A549 treated with Mapracorat at 1 μM for 4 hours (cell line): ENCODE measurements at places on chromosomes 12 and 14. TPM values are rescaled to one million over a fixed set of nuclear protein-coding genes. Genes with fewer than 3 reads are reported as not detected.

Gene CDK2
- total RNA-seq = 46.7 to 61.3 TPM (median 54.7 TPM) in 5 replicates

Gene SLC10A1
- not detected in 5 replicates for total RNA-seq

Gene DHRS4L2
- total RNA-seq = 25.5 to 34.0 TPM (median 29.6 TPM) in 5 replicates

Gene ARHGEF40
- total RNA-seq = 7.1 to 11.5 TPM (median 9.5 TPM) in 5 replicates

Gene SLC8A3
- total RNA-seq = not detected in 5 replicates

Gene SSPN
- total RNA-seq = 0.43 to 0.73 TPM (median 0.48 TPM) in 5 replicates

Gene KLRC2
- 1.5 to 2.3 TPM (median 1.9 TPM) in 5 replicates for total RNA-seq
